ENCODE measurements at places on chromosomes 7 and 10.
A peak's percentile ranks its signal among the peaks of the same experiment; 100 is the strongest.

DNA sequence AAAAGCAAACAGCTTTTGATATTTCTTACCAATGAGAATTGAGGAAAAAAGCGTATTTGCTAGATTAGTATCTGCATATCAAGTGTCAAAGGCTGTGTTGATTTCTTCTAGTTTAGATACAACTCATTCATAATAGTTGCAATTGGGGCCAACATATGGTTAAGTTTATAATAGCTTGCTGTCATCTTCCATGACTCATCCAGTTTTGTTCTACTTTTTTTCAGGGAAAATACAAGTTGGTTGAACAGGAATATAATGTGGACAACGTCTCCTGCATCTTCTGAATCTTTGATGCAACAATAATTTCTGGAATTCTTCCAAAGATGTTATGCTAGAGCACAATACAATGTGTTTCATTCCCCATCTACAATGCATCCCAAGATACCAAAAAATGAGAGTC lies 182.0 kb downstream of the THSD7A start:
- no peak for DNase-seq

GRCh38 chr10:124563320-124564040 lies 101.9 kb downstream of the LHPP start:
- DNase-seq = no peak

GRCh38 chr10:107425931-107426553 lies 261.5 kb upstream of the SORCS1 start:
- no peak for DNase-seq

- no peak for DNase-seq
Measured at GRCh38 chr10:21980691-21981090, 22.8 kb downstream of the DNAJC1 start.

- DNase-seq = no peak
Measured at GRCh38 chr7:73622909-73623797, 1.2 kb downstream of the MLXIPL start.

- no peak for DNase-seq
Measured at GRCh38 chr7:150975536-150976319, 2.4 kb downstream of the KCNH2 start.

DNA sequence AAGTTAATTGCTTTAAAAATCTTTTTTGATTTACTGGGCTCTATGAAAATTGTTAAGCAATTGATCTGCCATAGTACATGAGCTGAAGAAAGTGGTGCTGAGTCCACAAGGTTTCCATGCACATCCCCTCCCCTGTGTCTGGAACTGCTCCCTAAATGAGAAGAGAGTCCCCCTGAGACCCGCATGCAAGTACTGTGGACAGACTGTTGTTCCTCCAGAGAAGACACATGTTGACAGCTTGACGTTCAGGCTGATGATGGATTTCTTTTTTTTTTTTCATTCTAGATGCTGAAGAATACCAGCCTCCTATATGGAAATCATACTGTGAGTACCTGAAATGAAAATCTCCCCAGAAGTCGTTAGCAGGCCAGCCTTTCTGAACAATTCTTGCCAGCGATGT lies 159.8 kb downstream of the CHN2 start:
- DNase-seq = no peak

GRCh38 chr10:131840788-131841118 lies 60.1 kb upstream of the PPP2R2D start:
- DNase-seq = no peak

DNA sequence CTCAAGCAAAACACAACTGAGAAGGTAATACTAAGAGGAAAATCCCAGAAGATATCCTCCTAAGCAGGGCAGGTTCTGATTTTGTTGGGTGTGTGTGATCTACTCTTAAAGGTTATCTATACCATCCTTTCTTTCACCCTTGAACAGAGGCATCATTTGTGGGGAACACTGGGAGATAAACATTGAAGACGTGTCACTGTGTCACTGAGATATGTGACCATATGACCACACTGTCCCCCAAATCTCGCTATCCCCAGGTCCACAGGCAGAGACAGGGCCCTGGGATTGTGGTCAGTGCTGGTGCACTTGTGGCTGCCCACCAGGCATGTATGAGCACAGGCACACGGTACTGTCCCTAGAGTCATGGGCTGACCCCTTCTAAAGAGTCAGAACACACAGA lies 30.0 kb downstream of the TECTB start:
- DNase-seq = no peak

DNA sequence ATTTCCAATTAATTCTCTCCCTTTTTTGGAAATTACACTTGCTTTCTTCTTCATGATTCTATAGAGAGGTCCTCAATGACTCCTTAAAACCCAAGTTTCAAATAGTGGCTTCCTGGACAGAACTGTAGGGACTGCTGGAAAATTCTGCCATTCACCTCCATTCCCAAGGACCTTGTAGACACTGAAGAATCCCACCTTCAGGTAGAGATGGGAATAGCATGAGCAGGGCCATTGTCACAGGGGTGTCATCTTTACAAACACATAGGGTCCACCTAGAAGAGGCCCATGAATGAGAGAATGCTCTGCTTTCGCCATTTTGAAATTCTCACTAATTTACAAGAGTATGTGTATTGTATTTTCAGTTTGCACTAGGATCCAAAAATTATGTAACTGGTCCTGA lies 701.7 kb upstream of the CELF2 start:
- no peak for DNase-seq

GRCh38 chr10:15083674-15084501 lies 4.7 kb downstream of the ACBD7 start:
- no peak for DNase-seq

- DNase-seq = no peak
Measured at GRCh38 chr7:70846208-70846607, 285.7 kb upstream of the GALNT17 start.

DNA sequence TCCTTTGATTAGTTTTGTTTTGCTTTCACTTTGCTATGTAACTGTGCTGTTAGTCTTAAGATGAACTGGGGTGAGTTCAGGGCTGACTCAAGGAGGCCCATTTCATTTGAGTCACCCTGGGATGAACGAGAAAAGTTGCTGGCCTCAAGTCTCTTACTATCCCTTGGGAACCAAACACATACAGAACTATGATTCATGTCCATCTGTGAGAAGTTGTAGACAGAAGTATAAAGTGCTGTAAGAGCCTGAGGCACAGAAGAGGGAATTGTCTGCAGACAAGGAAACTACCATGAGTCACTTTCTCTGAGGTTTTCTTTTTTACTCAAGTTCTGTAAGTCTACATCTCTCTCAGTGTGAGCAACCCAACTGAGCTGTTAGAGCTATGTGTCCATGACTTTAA lies 179.8 kb upstream of the CSTF2T start:
- no peak for DNase-seq

- no peak for DNase-seq
Measured at GRCh38 chr7:44327981-44328380, 2.6 kb upstream of the CAMK2B start.

DNA sequence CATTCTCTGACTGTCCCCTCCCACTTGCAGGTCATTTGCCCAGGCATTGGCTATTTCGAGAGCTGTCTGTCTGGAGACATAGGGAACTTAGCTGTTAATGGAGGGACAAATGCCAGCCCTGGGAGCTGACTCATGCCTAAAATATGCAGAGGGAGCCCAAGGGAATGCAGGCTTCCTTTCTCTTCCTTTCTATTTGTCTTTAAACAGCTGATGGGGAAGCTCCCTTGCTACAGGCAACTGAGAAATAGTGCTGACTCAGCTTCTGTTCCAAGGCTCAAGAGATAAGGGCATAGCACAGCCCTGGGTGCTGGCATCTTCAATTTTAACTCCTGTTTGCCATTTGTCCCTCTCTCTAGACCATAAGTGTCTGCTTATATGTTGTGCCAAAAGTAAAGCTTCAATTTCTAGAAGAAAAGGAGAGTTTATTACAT lies 82.7 kb upstream of the C1GALT1 start:
- DNase-seq = no peak

GRCh38 chr10:114328874-114329273 lies 75.4 kb downstream of the AFAP1L2 start:
- no peak for DNase-seq

- DNase-seq = no peak
Measured at GRCh38 chr10:89347701-89348457, 20.1 kb downstream of the IFIT3 start.

DNA sequence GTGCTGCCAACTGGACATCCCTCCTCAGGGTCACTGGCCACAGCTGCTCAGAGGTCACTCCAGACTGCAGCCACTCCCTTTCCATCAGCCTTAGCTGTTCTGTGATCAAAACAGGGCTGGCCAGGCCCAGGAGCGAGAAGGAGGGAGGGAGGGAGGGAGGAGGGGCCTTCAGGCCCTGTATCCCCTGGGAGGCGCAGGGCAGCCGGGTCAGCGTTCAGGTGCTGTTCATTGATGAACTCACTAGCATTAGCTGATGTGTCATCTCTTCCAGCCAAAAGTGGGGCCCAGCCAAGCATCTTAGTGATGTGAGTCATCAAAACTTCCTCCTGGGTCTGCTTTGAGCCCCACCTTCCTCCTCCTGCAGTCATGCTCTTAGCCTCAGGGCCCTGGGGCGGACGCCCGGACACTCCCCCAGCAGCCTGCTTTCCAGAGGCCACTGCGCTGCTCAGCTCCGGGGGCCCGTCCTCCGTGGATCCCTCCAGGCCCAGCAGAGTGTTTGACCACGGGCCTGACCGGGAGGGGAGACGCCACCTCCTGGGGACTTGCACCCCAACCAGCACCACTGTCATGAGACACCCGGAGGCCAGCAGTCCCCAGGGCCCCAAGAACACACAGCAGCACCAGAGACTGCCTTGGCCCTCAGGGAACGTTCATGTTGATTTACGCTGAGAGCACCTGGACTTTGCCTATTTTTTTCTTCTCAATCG lies 149.2 kb downstream of the PRKAG2 start:
- DNase-seq = peak; percentile 32

GRCh38 chr7:152882576-152883310 lies 123.2 kb downstream of the ACTR3B start:
- no peak for DNase-seq

All from stimulated activated CD4-positive, alpha-beta T cell treated with anti-CD3 and anti-CD28 coated beads, TNF-alpha, amount 100 ng/mL, for 4 hours (primary cell).